ENCODE measurements at places on chromosomes 2 and 18.

DNA sequence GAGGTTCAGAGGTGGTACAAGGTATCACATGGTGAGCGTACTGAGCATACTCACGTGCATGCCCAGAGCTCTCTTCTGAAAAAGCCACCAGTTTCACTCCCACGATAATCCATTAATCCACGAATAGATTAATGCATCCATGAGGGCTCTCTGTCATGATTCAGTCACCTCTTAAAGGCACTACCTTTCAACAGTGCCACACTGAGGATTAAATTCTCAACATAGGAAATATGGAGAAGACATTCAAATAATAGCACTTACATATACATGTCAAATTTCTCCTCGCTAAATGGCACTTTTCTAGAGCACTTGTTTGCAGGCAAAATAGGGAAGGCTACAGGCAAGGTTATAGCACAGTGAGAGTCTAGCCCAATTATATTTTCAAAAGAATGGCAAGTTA, 825.9 kb downstream of the TRIB2 start:
- no peak for DNase-seq

DNA sequence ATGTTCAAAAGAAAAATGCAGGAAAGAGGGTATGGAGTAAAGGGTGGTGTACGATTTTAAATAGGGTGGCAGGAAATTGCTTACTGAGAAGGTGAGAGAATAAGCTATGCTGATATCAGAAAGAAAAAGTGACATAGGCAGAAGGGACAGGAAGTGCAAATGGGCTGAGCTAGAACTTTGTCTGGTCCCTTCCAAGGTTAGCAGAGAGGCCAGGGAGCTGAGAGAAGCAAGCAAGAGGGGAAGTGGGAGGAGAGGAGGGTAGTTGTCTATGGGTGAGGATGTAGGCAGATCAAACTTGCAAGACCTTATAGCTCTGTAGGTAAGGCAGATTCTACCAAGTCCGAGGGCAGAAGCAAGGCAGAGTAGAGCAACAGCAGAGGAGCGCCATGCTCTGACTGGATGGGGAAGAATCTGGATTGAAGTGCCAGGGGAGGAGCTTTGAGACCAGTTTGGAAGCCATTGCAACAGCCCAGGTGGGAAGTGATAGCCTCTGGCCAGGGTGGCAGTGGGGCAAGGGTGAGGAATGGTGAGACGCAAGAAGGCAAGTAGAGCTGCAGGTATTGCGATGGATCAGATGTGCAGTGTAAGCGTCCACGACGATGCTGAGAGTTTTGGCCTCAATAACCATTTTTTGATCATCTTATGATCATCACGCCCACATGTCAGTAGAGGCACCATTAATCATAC, 134.4 kb upstream of the APCDD1 start:
- DNase-seq, result no peak

DNA sequence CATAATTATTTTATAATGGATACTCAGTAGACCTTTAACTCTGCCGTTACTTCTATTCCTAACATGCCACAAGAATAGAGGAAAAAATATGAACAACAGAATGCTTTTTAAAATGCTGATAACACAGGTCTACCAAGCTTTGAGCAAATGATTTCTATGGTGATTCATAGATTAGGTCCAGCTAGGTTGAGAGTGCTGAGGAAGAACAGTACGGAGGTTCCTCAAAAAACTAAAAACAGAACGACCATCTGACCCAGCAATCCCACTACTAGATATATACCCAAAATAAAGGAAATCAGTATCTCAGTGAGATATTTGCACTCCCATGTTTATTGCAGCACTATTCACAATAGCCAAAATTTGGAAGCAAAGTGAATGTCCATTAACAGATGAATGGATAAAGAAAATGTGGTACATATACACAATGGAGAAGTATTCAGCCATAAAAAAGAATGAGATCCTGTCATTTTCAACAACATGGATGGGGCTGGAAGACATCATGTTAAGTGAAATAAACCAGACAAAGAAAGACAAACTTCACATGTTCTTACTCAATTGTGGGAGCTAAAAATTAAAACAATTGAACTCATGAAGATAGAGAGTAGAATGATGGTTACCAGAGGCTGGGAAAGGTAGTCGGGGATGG, 111.6 kb upstream of the SERTAD2 start:
- DNase-seq, result no peak

DNA sequence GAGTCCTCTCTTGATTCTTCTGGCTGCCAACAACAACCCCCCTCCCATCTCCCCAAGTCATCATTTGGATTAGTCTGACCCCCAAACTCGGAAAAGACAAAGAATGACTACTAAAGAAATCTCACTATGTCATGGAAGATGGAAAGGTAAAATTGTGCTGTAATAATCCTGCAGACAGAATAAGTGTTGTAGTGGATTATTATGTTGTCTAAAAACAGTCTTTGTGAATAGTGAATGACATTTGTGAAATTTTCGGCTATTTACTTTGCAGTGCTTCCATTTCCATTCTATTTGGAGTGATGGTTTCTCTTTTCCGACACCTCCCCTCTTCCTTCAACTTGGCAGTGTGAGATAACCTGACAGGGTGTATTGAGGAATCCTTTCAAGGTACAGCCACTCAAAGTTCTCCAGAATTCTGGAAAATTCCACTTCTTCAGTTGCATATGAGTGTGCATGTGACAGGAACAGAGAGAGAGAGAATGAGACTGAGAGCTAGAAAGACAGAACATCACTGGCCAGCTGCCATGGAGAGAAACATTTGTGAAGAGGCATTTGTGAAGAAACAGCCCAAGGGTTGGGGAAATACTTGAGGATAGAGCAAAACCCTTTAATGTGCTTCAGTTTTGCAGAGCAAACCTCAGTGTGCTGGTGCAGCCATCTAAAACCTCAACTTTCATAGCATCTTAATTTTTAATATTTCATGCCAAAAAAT, 141.9 kb upstream of the DLX2 start:
- DNase-seq, result no peak

Measured in activated gamma-delta T cell (primary cell).